Suppressor macrophage (primary cell): ENCODE measurements at places on chromosomes 5 and 9.
A peak's percentile ranks its signal among the peaks of the same experiment; 100 is the strongest.

DNA sequence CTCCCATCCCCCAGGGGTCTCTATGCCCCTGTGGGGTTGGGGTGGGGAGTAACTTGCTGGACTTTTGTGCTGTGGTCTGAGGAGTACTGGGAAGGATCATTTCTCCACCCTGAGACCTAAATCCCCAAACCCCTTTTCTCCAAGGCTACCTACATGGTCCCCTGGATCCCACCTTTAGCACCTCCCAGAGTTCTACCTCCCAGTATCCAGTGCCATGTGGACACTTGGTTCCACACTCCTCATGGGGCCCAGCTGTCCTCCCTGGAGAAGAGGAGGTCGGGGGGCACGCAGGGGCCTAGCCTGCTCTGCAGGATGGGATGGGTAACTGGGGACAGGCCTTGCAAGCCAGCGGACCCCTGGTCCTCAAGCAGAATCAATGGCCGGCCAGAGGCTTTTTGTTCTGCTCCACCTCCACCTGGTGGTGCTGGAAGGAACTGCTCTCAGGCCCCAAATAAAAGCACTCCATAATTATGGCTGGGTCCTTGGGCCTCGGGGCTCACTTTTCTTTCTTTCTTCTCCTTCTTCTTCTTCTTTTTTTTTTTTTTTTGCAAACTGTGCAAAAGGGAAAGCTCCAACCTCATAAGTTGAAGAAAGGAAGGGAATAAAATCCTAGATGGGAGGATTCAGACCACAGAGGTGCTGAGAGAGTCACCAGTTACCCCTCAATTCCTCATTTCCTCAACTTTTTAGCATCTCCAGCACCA lies 68.4 kb downstream of the PSD2 start:
- peak; percentile 66 for DNase-seq

DNA sequence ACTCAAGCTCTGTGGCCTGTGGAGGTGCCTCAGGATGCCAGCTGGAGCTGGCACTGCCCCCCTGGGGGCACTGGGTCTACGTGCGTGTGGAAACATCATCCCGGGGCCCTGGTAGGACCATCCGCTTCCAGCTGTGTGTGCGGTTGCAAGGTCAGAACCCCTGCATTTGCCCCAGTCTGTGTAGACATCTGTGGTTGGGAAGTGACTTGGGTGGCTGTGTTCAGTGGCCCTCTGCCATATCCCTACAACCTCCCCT lies 12.5 kb downstream of the TMEM8B start:
- DNase-seq = no peak

GRCh38 chr9:72649127-72649442 lies 127.7 kb downstream of the TMC1 start:
- DNase-seq = no peak

- peak; percentile 93 for DNase-seq
These were observed 18.5 kb upstream of the ERMP1 start for GRCh38 chr9:5851445-5851844.

- DNase-seq = peak; percentile 10
These were observed 144.7 kb downstream of the TRPM6 start for GRCh38 chr9:74742792-74743730.

DNA sequence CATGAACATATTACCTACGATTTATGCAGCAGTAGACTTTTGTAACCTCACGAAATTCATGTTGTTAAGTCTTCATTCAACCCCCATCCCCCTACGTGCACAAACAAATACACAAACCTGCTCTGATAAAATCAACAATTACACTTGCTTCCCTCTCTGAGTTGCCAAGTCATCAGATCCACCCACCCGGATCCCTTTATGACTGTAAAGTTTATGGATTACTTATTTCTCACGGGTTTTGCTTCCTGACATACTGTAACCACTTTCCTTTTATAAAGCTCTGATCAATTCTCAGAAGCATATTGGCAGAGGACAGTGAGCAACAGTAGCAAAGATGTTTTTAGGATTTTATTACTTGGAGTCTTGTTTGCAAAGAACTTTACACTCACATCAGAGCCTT lies 70.5 kb downstream of the MLLT3 start:
- peak; percentile 10 for DNase-seq

DNA sequence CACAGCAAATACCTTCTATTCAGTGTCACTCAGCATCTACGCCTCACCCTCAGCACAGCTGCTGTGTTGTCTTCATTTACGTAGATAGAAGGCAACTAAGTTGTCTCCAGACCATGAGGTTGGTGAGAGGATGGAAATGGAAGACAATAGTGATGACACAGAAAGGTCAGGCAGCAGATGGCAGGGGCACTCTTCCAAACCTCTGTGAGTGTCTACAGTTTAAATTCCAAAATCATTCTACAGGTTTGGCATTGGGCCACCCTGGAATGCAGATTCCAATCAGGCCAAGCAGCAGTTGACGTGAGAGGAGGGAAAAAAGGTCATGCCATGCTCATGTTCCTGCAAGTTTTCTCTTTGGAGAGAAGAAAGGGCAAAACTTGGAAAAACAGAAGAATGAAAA lies 68.7 kb upstream of the ADAMTSL1 start:
- no peak for DNase-seq

GRCh38 chr5:107278774-107279173 lies 392.0 kb downstream of the EFNA5 start:
- no peak for DNase-seq

DNA sequence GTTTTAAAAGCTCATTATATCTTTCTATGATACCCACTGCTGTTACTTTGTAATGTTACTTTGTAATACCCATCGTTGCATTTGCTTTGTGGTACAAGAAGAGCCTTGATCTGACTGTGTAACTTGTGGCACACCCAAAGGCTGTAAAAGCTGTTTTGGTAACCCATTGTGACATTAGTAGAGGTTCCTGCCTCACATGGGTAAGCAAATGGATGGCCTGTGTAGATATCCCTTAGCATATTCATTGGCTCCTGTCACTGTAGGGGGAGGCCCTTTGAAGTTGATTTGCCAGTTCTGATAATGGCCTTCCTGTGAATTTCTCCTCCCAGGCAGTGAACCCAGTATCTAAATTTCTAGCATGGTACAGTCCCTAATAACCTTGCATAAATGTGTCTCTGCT lies 15.7 kb downstream of the CDK20 start:
- no peak for DNase-seq

DNA sequence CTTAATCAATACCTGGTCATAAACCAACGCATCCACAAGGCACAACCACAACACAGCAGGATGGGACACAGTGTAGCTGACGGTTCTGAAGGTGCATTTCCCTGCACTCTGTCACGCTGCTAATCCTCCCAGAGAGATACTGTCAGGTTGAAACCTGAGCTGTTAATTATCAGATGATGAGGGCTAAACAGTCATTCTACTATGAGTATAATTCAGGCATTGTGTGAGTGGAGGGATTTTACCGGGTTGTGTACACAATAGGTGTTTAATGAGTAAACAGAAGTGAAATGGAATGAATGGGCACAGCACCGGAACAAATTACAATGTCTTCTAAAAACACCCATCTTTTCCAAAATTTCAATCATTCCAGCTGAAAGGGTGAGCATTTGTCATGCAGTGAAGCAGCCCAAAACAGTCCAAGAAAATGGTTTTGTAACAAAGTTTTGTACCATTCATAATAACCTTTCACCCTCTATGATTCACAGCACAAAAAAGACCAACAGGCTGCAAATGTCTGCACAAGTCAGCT lies 71.5 kb downstream of the ABCA1 start:
- DNase-seq = no peak

DNA sequence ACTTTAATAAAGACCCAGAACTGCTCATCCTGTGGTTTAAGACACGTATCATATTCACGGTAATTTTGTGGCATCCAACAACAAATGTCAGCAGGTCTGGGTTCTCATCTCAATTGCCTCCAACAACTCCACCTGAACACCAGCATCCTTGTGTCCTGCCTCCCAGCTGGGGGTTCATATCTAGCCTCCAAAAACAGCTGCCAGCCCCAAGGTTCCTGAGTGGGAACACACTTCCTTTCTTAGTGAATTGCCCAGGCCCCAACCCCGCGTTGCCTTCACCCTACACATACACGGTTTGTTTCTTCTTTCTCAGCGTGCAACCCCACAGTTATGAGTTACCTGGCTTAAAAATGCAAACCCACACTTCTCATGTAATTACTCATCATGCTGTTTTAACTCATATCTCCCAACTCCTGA lies 77.9 kb downstream of the SEMA4D start:
- no peak for DNase-seq

- DNase-seq = no peak
These were observed 12.5 kb downstream of the PAIP2 start for GRCh38 chr5:139354186-139354585.

DNA sequence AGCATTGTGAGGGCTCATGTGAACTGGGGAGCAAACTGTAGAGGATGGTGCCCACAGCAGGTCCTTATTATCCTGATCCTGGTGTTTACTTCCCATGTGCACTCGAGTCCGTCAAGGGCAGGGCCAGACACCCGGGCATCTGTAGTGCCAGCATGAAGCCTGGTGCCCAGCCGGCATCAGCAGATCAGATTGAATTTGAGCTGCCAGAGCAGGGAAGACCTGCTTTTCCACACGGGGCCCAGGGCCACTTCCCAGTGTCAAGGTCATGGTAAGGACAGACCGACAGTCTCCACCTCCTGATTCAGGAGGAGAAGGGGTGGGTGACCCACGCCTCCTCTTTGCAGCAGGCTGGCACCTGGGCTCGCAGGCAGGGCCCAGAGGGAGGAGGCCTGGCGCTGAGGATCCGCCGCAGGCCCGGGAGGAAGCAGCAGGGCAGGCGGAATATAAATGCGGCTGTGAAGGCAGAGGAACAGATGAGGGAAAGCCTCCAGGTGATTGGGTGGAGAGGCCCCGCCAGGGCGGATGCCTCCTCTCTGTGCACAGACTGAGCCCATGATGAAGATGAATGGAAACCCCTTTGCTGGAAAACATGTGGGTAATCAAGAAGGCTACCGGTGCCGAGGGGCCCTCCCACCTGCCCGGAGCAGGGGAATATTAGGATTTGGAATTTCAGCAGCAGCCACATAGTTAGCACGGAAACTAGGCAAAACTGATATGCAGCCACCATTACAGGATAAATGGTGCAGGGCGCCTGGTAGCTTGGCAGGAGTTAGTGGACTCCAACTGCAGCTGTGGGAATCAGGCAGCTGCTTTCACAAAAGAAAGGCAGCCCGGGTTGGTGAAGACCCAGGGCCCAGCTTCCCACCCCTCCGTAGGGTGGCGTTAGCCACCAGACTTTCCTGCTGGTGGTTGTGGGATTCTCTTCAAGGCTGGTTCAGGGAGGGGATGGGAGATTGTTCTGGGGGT lies 114.9 kb downstream of the GAPVD1 start:
- DNase-seq = no peak

DNA sequence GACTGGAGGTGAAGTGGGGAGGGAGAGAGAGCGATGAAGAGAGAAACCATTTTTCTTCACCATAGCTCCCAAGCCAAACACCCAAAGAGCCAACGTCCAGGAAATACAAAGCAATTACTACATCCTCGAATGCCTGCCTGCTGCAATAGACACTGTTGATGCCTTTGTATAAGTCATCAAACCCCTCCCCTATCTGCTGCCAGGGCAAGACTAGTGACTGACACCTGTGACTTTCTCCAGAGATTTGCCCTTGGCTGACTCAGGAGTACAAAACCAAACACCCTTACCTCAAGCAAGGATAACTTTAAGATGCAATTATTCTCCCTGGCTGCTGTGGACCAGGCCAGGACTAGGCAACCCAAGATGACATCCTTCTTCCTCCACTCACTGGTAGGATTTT lies 81.8 kb upstream of the RASA1 start:
- DNase-seq = no peak

DNA sequence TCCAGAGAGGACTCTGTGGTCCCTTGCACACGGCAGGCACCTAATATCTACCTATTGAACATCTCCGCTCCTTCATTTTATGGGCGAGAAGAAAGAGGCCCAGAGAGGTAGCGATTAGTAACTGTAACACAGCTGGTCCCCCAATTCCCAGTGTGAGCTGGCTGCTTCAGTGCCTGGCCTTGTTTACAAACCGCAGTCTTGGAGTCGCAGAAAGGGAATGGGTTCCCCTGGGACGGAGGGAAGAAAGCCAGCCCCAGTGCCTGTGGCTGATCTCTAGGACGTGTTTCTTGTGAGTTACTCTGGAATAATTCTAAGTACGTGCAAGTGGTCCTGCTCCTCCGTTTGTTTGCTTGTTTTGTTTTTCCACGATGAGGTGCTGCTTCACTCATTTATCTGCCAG lies 52.0 kb downstream of the CFAP77 start:
- DNase-seq = no peak

DNA sequence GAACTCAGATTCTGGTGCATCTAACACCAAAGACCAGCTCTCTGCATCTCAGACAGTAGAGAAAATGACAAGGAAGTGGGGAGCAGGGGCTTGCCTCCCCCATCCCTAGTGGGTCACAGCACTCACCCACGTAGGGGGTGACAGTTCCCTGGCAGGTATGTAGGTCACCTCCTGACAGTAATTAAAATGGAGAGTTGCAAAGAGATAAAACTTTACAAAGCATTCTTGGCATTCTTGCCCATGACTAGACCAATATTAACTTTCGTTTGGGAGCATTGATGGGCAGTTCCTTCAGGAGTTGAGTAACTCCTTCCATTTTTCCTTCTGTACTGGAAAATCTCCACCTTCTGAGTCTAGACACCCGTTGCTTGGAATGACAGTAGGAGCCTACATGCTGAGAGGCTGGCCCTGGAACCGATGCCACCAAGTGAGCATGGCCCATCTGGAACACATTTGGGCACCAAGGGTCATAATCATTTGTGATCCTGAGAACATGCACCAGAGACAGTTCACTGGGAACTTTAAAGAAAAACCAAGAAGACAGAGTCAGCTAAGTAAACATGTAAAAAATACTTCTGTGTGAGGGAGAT lies 81.5 kb upstream of the MSX2 start:
- no peak for DNase-seq

DNA sequence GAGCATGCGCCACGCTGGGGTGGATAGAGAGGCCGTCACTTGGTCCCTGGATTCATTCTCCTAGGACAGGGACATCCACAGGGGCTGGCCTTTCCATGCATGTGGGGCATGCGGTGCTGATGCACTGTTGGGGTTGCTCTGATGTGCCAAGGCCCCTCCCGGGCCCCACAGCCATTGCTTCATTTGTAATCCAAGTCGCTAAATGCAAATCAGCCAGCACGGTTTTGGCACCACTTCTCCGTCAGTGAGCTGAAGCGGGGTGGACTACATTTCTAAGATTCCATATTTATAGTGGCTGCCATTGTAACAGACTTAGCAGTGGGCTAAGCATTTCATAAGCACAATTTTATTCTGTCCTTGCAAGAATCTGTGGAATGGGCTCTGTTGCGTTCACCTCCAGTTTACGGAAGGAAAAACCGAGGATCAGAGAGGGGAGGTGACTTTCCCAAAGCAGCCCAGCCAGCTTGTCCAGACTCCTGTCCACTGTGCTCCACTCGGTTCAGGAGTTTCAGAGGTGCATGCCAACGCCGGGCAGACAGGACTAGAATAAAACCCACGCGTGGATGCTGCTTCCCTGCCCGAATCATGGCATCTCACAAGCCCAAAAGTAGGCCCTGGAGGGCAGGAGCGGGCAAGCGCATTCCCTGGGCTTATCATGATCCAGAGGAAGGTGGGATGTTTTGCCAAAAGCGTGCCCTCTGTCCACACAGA lies 102.6 kb upstream of the COL5A1 start:
- no peak for DNase-seq

GRCh38 chr5:43245724-43246385 lies 53.8 kb downstream of the NIM1K start:
- no peak for DNase-seq

GRCh38 chr5:98443881-98444280 lies 329.6 kb upstream of the RGMB start:
- DNase-seq = no peak

- peak; percentile 68 for DNase-seq
These were observed 65.4 kb upstream of the FCN1 start for GRCh38 chr9:134983074-134983473.
